ENCODE measurements at places on chromosomes 1 and 21. TPM values are rescaled to one million over a fixed set of nuclear protein-coding genes. Genes with fewer than 3 reads are reported as not detected.

- no peak for DNase-seq
Observed at GRCh38 chr1:11248169-11248568, 14.2 kb downstream of the MTOR start.

Gene ZNF648
- total RNA-seq = 1.4 TPM

DNA sequence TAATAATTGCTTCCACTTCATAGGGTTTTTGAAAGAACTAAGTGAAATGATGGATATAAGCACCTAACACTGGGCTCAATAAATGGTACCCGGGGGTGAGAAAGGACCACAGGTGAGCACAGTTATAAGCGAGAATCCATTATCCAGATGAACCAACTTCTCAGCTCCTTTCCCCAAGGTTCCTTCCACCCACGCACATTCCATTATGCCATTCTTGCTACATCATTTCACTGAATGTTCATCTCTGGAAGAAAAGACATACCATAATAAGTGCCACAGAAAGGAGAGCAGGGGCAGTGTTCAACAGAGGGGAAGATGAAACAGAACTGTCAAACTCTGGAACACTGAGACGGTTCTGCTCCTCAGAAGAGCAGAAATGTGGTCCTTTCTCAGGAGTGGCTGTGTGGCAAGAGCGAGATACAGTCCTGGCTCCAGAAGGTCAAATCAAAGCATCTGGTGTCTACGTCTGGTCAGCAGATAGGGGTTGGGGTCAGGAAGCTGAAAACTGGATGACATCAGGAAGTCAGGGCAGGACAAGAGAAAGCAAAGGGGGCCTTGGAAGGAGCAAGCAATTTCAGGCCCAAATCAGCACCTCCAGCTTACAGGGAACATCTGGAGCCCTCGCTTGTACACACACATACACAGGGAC, 255.4 kb upstream of the TMEM51 start:
- no peak for DNase-seq

DNA sequence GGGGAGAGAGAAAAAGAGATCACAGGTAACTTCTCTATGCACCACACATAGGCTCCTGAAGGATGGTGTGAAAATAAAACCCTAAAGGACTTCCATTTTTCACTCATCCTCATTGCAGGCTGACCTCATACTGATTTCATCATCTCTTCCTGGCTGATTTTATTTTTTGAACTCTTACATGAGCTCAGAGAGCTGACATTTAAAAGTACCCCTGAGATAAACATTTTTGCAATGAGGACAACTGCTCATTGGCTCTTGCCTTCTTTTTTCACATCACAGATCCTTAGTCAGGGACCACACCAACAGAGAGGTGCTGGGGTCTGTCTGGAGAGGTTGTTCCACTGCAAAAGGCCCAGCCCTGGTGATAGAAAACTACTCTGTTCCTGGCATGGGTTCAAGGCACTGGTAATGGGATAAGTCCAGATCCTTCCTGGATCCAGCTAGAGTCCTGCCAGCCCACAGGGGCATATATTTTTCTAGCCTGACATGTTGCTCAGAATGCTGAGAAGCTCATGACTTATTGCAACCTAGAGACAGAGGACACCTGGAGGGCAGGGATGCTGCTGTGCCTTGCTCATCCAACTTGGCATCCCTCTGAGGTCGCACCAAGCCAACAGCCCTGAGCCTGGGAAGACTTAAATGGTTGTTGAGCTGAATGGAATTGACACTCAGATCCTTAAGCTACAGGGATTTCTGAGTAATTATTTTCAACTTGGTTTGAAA, 360.0 kb downstream of the HHAT start:
- no peak for DNase-seq

DNA sequence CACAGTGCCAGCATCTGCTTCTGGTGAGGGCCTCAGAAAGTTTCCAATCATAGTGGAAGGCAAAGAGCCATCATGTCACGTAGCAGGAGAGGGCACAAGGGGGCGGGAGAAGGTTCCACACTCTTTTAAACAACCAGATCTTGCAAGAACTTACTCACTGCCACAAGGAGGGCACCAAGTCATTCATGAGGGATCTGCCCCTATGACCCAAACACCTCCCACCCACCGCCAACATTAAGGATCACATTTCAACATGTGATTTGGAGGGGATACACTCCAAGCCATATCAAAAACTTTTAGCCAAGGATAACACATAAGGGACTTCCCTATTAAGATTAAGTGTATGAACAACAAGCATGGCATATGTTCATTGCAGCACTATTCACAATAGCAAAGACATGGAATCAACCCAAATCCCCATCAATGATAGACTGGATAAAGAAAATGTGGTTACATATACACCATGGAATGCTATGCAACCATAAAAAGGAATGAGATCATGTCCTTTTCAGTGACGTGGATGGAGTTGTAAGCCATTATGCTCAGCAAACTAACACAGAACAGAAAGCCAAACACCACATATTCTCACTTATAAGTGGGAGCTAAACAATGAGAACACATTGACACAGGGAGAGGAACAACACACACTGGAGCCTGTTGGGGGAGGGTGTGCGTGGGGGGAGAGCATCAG, 19.9 kb upstream of the SLC35F3 start:
- DNase-seq = no peak

DNA sequence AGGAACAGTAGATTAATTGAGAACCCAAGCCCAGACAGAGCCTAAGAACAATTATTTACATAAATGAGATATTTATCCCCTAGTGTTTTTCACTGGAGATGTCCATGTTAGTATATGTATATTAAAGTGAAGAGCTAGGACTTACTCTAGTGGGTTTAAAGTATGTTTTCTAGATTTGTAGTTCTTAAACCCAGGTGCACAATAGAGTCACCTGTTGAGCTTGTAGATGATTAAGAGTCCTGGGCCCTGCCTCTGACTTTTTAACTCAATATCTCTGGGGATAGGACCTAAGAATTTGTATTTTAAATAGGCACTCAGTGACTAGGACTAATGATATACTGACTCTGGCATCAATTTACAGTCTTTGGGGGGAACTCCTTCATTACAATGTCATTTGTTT, 112.8 kb downstream of the DNAH14 start:
- no peak for DNase-seq

Gene CLCA4
- 0.22 TPM for total RNA-seq

DNA sequence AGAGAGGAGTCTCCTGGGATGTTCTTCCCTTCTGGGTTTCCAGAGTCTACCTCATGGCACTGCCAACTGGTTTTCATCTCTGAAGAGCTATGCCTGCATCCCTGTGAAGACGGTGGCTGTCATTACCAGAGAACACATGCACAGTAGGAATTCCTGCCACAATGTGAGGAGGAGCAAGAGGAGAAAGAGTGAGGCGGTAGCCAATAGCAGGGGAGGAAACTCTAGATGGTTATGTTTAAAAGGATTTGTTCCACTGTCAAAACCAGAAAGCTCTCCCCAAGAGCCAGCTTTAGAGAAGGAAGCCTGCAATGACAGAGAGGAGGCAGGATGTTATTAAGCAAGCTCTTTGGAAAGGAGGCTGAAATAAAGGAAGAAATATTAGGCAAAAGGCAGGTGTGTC, 12.3 kb downstream of the LMX1A start:
- DNase-seq = no peak

GRCh38 chr1:24294716-24295371, 24.3 kb upstream of the GRHL3 start:
- DNase-seq = peak; percentile 13

Gene AMY1A
- 17.5 TPM for total RNA-seq

DNA sequence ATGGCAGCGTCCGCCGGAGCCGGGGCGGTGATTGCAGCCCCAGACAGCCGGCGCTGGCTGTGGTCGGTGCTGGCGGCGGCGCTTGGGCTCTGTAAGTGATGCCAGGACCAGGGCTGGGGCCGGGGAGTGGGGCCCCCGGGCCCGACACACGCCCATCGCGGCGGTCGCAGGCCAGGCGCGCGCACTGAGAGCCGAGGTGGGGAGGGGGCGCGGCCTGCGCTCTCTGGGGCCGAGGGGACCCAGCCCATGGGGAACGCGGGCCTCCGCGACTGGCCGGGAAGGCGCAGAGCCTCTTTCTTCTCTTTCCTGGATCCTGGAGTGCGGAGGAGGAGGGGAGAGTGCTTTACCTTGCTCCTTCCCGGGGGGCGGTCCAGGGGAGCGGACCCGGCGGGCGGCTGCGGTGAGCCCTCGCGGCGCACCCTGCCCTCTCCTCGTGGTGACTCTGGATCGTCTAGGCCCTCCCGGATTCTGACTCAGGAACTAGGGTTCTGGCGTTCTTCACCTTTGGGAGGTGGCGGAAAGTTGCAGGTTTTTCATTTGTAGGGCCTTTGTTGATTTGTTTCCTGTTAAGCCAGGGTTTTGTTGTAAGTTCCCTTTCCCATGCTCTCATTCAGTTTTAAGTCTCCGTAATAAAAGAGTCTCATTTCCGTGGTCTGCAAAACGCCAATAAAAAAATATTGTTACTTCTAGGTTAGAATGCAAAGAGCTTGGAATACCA, 529 bp downstream of the MPZL1 start:
- DNase-seq = no peak

DNA sequence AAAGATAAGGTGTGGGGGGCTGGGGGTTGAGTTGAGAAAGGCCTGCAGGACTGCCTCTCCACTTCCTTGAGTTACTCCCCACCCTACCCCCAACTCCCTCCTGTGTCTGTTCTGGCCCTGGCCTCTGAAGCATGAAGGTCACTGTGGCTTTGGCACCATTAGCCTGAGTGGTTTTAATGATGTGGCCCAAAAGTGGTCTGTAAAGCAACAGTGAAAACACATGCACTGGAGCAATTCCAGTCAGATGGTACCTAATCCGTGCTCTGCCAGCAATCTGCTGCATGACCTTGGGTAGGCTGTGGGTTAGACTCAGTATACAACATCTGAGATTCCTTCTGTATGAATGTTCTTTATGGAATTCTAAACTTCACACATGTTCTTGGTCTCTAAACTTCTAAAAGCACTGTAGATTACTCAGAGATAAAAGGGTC, 86.5 kb upstream of the ATP1A1 start:
- DNase-seq = no peak

DNA sequence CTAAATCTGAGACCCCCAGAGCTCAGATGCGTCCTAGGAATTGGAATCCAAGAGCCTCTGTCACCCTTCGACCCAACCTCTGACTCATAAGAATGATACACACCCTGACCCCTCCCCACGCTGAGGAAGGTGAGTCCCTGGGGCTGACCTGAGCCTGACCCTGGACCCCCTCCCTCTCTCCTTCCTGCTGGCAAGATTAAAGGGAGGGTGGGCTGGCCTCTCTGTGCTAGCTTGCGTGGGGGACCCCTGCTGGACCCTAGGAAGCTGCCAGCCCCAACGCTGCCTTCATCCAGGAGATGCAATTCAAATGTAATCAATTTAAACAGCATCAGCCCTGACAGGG, 627 bp downstream of the PLEKHA6 start:
- no peak for DNase-seq

- no peak for DNase-seq
Observed at GRCh38 chr1:113021430-113022085, 51.4 kb upstream of the LRIG2 start.

GRCh38 chr1:56418151-56418631, 161.2 kb downstream of the PLPP3 start:
- DNase-seq = no peak

Gene SEMA4A
- 3.7 TPM for total RNA-seq

Gene LGR6
- 1.4 TPM for total RNA-seq

- no peak for DNase-seq
Observed at GRCh38 chr21:46605767-46606426, 1.0 kb upstream of the S100B start.

GRCh38 chr21:17466166-17466565, 46.7 kb upstream of the CXADR start:
- no peak for DNase-seq

GRCh38 chr1:117169871-117170596, 40.7 kb downstream of the VTCN1 start:
- DNase-seq = no peak

Gene FLG
- not detected for total RNA-seq

Gene GPR52
- 4.6 TPM for total RNA-seq

Gene KIF17
- total RNA-seq = 3.0 TPM

GRCh38 chr1:14576155-14576554, 22.3 kb upstream of the KAZN start:
- no peak for DNase-seq

DNA sequence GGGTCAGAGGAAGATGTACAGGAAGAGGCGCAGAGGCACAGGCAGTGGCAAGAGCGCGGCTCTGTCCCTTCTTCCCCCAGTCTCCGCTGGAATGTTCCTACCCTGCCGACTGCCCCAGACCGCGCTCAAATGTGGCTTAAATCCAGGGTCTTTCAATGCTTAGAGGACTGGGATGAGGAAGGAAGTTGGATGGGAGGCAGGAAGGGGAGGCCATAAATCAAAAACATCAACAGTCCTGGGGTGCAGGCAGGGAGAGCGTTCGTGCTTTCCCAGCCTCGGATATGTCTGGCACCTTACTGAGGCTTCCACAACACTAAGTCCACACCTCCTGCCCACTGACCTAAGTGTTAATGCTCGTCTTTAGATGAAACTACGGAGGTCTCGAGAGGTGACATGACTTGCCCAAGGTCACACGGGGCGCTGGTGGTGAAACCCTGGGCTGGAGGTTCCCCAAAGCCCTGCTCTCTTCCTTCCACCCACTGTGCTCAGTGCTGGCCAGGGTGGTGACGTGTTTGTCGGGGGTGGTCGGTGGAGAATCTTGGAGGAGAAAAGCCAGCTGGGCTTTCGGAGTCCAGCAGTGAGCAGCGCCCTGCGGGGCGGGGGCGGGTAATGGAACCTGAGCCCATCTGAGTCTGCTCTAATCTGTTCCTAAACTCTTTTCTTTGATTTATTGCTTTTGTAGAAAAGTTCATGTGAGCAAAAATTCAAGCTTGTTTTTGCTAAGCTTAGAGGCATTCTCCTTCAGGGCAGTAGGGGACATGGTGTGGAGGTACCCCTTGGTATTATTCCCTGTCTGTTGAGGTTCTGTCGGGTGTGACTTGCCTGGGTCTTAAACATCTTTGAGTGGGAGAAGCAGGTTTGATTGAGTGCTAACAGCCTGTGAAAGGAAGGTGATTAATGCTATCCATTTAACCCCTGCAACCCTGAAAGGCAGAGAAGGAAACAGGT, 708 bp downstream of the CDA start:
- peak; percentile 67 for DNase-seq

All from ovary (tissue), 10 donors.